ENCODE measurements at places on chromosomes 1 and 21.

DNA sequence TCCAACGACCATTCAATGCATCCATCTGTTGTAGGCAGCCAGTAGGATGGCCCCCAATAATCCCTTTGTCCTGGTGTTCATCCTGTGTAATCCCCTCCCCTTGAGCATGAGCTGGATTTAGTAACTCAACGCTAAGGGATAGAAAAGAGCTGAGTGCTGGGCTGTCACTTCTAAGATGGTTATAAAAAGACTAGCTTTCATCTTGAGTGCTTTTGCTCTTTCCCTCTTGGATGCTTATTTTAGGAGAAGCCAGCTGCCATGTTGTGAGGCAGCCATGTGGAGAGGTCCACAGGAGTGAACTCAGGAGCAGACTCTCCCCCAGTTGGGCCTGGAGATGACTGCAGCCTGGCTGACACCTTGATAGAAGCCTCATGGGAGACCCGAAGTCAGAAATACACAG lies 401.5 kb downstream of the VAV3 start:
- no peak for DNase-seq

DNA sequence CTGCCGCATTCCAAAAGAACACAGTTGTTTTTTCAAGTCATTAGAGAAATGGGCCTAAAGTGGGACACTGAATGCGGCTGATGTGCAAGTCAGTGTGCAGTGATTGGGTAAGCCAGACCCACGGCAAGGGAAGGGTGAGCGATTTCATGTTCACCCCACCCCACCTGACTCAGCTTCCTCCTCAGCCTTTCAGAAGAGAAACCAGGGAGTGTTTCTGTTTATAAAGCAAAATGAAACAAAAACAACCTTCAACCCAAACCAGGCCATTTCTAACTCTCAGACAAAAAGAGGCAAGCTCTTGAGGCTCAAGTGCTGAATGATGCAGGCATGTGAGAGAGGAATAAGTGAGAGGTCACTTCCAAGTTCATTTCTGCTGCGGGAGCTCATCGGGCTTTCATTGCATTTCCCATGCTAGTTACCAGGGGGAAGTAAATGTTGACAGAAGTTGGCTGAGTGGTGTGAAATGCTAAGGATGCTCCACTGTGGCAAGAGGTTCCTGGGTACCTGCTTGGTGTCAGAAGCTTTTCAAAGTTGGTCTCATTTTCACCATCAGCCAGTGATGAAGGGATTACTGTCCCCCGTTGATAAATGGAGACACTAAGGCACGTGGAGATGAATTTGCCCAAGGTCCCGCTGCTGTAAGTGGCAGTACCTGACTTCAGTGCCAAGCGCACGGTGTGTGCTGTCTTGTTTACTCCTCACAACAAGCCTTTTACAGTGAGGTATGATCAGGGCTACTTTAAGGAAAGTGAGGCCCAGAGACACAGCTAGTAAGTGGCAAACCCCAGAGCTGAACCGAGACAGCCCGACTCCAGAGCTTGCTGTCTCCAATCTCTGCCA lies 29.1 kb downstream of the STPG1 start:
- DNase-seq = peak; percentile 14

- DNase-seq = no peak
Measured at GRCh38 chr21:41706678-41707077, 60.2 kb downstream of the RIPK4 start.

DNA sequence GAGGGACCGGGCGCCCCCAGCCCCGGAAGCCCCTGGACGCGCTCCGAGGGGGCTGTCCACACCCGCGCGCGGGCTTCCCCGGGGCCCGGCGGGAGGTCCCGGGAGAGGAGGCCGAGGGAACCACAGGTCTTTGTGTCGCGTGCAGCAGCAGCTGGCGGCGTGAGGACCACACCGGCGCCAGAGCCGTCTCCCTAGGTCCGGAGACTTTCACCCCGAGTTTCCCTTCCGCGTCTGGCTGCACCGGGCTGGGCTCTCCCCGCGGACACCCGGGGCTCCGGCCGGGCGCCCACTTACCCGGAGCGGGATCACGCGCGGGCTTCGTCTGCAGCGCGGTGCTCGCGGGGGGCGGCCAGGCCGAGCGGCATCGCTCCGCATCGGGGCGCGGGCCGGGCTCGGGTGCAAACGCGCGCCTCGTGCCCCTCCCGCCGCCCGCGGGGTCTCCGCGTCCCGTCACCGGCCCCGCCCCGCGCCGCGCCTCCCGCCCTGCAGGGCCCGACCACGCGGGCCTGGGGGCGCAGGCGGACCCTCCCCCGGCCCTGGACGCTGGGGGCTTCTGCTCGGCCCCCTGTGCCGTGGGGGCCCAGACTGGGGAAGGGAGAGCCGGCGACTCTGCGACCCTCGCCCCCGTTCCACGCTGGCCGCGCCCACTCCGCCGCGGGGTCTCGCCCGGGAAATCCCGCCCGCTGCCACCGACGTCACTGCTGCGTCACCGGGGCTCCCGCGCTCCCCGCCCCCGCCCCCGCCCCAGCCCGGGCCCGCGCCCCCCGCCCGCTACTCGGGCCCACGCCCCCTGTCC lies at the start of gene GNG4:
Gene GNG4, minus strand, starts transcription at position 417 of the 796 bp plus-strand sequence. CDS start 65,946 bp downstream, outside the sequence.
- DNase-seq = no peak

DNA sequence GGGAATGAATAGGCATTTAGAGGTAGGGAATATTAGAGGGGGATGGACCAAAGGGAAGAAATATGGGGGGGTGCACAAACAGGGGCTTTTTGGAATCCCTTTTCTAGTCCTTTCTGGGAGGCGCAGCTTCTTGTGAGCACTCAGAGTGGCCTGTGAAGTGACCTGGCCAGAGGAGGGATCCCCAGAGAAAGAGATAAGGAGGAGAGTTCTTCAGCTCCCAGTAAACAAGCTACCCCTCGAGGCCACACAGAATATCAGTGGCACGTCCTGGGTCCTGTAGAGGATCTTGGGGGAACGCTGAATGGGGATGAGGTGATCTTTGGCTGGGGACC lies 19.4 kb downstream of the VANGL2 start:
- no peak for DNase-seq
